ENCODE measurements at places on chromosomes 5 and 9.

GRCh38 chr5:33549982-33550567, 109.3 kb downstream of the TARS1 start:
- no peak for DNase-seq

DNA sequence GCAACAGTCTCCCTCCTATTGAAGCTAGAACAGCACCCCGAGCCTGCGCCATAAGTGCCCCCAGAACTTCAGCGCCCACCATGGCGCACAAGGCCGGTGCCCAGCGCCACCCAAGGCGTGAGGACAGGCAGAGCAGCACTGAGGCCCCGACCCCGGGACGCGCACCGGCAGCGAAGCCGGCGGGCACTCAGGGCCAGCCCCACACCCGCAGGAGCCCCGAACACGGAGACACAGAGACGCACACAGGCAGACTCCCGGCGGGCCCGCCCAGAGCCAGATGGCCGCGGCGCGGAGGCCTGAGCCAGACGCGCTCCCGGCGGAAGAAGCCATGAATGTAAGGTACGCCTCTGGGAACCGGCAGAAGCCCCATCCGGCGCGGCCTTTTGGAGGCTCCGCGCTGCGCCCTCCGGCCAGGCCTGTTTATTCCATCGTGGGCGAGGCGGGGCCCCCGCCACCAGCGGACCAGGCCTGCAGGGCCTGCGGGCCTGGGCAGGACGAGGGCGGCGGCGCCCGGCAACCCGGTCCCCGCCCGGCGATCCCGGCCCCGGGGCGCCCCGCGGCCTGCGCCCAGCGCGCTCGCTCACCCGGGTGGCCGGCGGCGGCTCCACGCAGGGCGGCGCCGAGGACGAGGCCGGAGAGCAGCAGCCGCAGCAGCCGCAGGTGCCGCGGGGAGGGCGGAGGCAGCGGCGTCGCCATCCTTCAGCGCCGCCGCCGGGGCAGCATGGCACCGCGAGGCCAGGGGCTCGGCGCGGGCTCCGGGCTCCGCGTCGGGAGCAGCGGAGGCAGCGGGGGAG, 486 bp downstream of the NPDC1 start:
- DNase-seq = peak; percentile 25

DNA sequence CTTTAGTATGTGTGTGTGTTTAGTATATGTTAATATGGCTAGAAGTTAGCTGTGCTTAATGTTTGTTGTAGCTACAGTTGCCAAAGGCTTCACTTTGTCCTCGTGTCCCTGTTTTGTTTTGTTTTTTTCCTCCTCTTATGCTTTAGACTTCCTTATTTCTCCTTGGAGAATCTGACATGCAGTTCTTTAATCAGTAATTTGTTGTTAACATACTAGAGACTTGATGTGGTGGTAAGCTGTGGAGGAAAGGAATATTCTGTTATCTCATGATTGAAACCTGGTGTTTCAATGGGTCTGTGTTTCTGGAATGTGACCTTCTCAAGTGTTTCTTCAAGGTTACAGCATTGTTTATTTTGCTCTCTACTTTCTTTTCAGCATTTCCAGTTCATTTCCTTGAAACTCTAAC, 515.6 kb upstream of the ST8SIA4 start:
- DNase-seq = no peak

- no peak for DNase-seq
These were observed 1293.7 kb upstream of the C9orf72 start for GRCh38 chr9:28866951-28867350.

GRCh38 chr5:26690511-26690910, 347.9 kb downstream of the CDH9 start:
- no peak for DNase-seq

DNA sequence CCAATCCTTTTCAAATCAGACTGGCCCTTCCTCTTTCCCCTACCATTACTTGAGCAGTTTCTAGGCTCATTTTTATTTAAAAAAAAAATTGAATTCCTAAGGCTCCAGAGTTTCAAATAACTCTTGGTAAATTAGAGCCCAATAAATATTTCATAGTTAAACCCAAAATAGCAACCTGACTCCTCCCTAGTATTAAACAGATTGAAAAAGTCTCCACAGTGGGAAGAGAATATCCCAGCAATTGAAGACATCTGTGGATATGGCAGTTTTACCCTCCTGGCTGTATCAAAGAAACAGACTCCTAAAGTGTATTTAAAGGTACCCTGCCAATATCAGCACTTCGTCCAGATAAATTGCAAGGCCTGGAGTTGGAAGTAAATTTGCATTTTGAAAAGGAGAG, 52.7 kb upstream of the GDNF start:
- no peak for DNase-seq

DNA sequence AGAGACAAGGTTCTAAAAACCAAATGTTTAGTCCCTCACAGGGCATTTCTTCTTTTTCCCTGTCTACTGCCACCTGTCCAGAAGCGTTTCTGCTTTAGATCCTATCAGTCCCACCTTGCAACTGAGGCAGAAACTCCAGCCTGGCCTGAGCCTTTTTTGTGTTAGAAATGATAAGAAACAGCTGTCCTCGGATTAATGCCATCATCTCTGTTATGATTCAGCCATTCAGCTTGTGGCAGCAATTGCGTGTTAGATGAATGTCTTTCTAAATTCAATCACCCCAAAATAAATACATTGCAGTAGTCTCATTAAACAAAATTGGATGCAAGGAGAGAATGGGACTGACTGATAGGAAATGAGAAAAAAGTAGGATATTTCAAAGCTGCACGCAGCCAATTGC, 28.3 kb upstream of the FRMPD1 start:
- DNase-seq = peak; percentile 41

GRCh38 chr9:73866451-73866850, 630.7 kb upstream of the RORB start:
- DNase-seq = no peak

DNA sequence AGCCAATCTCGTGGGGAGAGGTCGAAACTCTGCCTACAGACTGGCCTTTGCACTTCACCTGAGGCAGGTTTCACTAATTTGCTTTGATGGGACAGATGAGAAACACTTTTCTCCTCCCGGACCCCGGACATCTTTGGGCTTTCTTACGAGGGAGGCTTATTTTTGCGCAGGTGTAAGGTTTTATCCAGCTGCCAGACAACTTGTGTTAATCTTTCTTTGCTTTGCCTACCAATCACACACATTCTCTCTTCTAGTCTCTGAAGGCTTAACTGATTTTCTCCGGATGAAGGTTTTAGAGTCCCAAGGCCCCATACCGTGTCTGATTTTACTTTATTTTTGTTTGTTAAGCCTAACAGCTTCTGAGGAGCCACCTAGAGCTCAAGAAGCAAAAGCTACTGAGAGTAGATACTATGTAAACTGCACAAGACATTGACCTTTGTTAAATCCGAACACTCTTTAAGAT, 436 bp upstream of the EMB start:
- DNase-seq = no peak

- peak; percentile 31 for DNase-seq
These were observed 5.0 kb upstream of the NSD1 start for GRCh38 chr5:177128551-177128981.

DNA sequence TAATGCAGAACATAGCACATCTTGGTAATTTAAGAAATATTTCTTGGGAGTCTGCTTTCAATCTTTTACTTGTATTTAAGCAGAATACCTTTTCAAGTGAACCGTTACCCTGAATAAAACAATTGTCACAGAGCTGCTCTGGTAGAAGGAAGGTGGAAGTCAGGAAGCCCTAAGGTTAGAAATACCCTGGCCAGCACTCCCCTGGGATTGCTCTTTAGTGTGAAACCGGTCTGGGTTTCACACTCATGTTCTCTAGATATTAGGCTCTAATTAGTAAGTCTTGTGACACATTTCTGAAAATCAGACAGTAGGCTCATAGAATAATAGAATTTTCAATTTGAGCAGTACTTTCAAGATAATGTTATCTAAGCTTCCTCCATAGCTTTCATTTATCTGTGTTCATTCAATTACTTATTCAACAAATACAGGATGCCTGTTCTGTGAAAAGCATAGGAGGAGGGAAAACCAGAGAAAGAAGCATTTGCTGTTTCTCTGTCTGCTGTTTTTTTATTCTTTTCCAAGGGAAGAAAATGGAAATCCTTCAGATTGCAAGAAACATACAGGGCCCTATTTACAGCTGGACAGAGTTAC, 825.5 kb downstream of the TLR4 start:
- DNase-seq = no peak

- DNase-seq = no peak
These were observed 246.0 kb upstream of the KIF2A start for GRCh38 chr5:62059960-62060359.

DNA sequence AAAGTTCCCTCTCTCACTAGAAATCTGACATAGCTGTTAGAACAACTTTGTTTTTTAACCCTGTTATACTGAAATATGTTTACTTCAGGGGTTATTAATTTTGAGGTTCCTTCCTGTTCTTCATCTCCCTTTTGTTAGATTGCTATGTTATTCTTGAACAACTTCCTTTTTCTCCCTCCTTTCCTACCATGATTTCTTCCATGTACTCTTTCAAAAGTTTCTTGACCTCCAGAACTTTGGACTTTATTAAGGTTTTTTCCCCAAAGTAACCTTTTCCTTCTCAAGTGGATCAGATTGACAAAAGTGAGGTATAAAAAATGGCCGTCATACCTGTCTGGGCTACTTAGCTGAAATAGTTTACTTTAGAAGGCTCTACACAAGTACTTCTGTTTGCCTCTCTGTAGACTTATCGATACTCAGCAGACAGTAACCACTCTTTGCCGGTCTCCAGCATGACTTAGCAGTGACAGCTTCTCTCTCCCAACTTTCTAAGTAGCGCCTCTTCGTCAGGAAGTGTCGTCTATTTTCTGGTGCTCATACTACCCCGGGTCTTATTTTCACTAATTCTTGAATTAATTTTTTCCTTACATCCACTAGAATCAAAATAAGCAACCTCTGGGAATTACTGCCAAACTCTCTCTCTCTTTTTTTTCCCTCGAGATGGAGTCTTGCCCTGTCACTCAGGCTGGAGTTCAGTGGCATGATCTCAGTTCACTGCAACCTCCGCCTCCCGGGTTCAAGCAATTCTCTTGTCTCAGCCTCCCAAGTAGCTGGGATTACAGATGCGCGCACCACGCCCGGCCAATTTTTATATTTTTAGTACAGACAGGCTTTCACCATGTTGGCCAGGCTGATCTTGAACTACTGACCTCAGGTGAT, 19.7 kb downstream of the NFIL3 start:
- DNase-seq = no peak

GRCh38 chr9:117470902-117471301, 56.0 kb upstream of the ASTN2 start:
- DNase-seq = no peak

DNA sequence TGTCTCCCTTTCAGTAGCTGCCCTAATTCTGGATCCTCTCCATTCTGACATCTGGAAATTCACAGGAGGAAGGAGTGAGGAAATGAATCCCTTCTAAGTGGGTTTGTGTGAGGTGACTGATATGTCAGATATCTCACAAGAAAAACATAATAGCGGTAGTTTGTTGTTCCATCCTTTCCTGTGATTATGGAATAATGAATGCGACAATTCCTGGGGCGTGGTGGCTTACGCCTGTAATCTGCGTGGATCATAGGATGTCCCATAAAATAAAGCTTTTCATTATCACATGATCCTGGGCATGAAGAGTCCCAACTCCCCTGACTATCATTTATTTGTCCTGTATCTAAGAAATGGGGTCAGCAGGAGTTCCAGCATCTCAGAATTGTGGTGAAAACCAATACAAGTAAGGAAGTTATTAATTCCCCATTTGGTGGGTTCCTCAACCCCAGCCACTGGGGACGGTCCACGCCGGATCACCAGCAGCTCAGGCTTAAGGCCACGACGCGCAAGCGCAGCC, 375 bp upstream of the C5orf24 start:
- DNase-seq = no peak

GRCh38 chr5:133225671-133226152, 173.9 kb downstream of the HSPA4 start:
- no peak for DNase-seq
